ENCODE measurements at places on chromosomes 2 and 18. TPM values are rescaled to one million over a fixed set of nuclear protein-coding genes. Genes with fewer than 3 reads are reported as not detected.

DNA sequence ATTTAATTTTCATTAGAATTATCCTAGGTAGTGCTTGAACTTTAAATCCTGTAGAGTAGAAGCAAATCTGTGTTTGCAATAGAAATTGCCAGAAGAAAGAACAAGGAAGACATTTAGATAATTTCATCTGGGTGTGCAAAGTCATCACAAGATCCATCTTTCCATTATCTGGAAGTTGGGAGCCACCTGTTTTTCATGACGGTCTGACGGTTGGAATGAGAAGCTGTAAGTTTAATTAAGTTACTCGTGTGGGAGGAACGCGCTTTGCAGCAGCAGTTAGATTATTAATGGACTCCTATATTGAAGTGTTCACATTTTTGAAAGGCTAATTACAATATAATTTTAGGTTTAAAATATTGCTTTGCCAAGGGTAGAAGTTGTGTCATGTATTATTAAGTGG lies 69.9 kb upstream of the PARD3B start:
- no peak for DNase-seq

DNA sequence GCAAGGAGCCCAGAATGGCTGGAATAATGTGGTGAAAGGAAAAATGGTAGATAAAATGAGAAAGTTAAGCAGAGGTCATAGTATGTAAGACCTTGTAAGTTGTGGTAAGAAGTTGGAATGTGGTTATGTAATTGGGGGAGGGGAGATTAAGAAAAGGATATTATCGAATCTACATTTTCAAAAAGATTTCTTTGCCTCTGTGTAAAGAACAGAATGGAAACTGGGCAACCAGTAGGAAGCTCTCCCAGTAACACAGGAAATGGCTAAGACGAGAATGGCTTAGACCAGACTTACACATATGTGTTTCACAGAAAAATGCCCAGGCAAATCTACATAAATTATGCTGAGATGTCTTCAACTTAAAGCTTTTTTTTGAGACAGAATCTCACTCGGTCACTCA lies 13.2 kb downstream of the MEMO1 start:
- DNase-seq, result no peak

Gene C1QL2
- total RNA-seq, result not detected

DNA sequence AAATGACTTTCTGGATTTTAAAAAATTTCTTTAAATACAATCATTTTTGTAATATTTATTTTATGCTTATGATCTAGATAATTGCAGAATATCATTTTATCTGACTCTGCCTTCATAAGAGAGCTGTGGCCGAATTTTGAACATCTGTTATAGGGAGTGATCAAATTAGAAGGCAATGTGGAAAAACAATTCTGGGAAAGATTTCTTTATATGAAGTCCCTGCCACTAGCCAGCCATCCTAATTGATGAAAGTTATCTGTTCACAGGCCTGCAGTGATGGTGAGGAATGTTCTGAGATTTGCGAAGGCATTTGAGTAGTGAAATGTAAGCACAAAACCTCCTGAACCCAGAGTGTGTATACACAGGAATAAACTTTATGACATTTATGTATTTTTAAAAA lies 79.5 kb downstream of the ITGA4 start:
- DNase-seq, result no peak

- no peak for DNase-seq
These were observed 17.0 kb downstream of the SLC30A6 start for GRCh38 chr2:32182667-32183066.

DNA sequence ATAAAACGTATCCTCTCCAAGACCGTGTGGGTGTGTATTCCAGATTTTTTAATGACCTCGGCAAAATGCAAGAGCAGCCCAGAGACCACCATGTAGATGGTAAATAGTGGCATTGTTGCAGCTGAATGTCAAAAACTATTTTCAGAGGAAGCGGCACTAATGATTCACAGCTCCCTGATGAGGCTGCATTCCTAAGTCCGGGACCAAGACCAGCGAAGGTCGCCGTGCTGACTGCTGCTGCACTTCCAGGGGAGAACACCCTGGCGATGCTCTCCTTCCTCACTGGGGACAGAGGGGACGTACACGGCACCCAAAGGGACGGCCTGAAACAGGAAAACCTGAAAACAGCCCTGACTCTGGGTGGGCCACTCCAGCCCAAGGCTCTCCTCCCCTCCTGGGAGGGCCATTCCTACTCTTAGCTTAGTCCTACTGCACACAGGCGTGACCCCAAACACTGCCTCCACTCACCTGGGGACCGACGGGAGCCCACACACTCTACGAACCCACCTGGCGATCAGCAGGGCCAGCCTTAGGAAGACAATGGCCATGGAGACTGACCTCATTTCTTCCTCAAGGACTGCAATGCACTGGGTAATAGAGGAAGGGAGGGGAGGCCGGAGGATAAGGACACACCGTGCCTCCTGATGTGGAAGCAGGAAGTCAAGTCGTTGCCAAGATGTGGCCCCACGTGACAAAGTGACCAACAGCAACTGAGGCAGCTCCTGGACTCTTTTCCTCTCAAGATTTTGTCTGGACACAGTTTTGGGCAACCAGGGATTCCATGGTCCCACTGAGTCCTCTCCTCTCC lies 82.8 kb downstream of the ZNF516 start:
- no peak for DNase-seq

DNA sequence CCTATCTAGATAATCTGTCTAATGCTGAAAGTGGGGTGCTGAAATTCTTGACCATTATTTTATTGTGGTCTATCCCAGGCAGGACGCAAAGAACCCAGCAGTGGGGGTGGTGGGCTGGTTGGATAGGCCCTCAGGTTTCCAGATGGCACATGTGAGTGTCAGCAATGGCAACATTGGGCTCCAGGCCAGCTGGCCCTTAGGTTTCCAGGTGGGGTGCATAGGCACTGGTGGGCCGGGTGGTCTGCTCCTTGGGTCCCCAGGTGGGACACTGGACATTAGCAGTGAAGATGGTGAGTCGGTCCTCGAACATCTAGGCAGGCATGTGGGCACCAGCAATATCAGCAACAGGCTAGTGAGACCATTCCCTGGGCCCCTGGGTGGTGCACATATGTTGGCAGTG lies 680.3 kb upstream of the ACVR2A start:
- no peak for DNase-seq

DNA sequence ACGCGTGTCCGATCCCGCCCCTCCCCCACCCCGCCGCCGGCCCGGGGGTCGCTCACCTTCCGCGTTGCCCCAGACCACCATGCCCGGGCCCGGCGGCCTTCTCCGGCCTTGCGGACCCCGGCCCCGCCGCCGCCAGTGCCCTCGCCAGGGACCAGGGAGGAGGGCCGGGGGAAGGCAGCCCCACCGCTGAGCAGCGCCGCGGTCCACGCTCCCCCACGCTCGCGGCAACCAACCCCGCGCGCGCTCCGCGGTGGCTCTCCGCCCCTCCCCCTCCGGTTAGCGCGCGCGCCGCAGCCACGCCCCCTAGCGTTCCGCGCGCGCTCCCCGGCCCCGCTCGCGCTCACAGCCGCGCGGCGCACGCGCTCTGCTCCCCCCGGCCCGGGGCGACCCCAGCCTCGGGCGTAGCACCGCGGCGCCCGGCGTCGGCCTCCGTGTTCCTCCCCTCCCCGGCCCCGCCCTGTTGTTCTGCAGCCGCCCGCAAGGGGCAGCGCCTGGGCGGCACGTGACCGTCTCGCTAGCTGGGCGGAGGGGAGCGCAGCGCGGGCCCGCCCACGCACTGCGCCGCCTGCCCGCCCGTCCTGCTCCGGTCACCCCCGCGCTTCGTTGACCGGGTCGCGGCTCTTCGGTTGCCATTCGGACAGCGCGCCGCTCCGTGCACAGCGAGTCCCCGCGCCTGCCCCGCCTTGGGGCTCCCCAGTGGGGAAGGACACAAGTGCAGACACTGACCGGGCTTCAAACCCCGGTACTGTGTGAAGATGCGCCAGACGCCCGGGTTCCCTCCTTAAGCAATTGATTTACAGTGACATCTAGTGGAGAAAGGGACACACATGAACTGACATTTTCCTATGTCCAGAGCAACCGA lies at the start of gene REV1:
REV1 (minus strand) TSS at position 257 of the 862 bp plus-strand sequence. CDS start 25,042 bp downstream, outside the sequence.
- peak; percentile 95 for DNase-seq

Gene FIGN
- total RNA-seq, result 10.2 TPM

DNA sequence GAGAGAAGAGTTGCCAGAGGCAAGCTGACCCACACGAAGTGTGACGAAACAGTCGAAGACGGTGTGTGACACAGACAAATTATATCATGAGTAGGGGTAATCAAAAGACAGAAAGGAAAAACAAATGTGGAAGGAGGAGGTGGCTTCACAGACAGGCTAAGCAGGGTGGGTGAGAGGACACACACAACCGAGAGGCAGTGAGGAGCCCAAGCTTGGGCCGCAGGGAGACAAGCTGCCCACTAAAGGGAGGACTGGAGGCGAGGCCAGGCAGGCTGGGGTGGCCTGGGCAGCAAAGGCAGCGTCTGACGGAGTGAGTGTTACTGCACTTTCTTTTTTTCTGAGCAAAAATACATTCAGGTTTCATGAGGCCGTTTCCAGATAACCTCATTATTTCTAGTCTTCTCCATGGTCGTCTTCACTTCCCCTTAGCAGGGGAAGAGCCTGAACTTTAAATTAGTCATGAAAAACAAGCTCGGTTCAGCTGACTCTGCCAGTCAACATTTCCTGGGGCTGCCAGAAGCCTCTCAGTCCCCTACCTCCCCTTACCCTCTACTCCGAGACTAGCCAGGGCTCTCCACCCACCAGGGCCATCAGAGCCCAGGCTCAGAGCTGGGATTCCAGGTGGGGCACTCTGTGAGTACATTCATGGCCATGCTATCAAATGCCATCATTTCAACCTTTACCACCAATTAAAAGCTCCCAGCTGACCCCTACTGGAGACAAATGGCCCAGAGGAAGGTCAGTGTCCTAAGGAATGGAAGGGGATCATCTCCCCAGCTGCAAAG lies 13.8 kb upstream of the ZFP36L2 start:
- no peak for DNase-seq

GRCh38 chr2:207328944-207329386 lies 163.2 kb upstream of the KLF7 start:
- DNase-seq, result no peak

- no peak for DNase-seq
These were observed 57.6 kb downstream of the LONRF2 start for GRCh38 chr2:100264651-100265050.

DNA sequence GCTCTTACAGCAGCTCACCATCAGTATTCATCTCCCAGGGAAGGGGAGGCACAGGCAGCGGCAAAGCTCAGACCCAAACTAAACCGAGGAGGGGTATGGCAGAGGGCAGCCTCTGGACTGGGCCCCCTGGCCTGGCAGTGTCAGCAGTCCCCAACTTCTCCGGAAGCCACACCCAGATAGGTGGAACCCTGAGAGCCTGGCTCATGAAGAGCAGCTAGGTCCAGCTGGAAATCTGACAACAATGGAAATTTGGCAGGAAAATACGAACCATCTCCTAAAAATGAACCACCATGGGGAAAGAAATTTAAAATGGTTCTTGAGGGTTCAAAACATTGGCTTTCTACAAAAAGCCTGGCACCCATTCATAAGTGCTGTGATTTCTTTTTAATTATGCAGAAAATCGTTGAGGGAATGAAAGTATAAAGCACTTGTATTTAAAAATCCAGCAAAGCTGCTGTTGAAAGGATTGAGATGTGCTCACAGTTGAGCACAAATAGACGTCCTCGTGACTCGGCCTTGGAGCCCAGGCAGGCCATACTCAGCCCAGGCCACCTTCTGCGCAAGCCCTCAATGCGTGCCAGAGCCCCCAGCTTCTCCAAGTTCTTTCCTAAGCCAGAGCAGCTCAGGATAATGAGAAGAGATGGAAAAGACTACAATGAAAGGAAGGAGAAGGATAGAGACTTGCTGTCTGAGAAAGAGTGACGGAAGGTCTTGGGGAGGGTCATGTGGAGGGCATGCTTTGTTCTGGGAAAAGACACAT lies 93.0 kb downstream of the COL6A3 start:
- no peak for DNase-seq

DNA sequence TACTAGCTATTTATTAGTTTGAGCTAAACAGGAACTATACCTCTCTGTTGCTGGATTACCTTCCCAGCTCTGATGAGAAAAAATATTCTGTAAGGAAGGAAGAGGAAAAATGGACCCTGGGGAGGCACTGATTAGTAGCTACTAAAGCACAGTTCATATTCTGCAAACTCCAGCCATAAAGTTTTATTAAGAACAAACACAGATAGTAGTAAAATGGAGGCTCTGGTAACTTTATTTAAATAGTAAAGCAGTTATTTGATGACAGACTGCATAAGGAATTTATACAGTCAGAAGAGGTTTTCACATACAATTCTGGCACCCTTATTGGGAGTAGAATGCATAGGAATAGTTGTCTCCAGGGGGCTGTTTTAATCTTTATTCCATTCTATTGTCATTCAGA lies 84.1 kb downstream of the XIRP2 start:
- no peak for DNase-seq

Gene ASB18
- total RNA-seq, result not detected

GRCh38 chr2:158677542-158677941 lies 117.6 kb upstream of the DAPL1 start:
- DNase-seq, result no peak

DNA sequence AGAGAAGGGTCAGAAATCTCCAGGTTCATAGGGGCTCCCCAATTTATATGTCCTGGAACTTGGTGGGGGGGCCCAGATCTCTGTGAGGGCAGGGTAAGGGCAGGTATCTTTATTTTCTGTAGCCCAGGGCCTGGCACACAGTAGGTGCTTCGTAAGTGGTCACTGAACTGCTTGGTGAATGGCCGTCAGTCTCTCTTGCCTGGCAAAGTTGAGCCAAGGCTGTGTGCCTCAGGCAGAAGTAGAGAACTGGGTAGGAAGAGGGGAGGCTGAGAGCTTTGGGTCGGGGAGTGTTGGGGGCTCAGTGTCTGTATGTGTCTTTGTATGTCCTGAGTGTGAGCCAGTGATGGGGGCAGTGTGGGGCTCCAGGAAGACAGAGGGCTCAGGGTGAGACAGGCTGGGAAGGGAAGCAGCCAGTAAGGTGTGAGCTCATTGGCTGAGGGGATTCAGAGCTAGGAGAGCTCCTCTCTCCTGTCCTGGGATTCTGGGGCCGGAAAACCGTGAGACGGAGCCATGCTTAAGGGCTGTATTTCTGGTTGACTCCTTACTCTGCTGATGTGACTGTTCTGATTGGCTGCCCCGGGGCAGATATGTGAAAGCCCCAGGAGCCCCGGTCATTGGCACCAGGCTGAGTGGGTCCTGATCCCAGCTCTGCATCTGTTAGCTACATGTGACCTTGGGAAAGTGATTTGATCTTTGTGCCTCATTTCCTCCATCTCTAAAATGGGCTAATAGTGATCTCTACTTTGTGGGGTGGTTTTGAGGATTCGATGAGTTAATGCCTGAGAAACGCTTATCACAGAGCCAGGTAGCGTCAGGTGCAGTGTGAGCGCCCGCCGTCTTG lies 30.3 kb downstream of the STEAP3 start:
- no peak for DNase-seq

- no peak for DNase-seq
These were observed 374.1 kb downstream of the LPIN1 start for GRCh38 chr2:12120281-12121150.

GRCh38 chr2:9146646-9147045 lies 60.0 kb upstream of the ASAP2 start:
- no peak for DNase-seq

- no peak for DNase-seq
These were observed 33.5 kb downstream of the ZNF532 start for GRCh38 chr18:58898010-58898799.

Data from ovary (tissue), 10 donors.